ENCODE measurements at places on chromosomes 11 and 22.
A peak's percentile ranks its signal among the peaks of the same experiment; 100 is the strongest.

DNA sequence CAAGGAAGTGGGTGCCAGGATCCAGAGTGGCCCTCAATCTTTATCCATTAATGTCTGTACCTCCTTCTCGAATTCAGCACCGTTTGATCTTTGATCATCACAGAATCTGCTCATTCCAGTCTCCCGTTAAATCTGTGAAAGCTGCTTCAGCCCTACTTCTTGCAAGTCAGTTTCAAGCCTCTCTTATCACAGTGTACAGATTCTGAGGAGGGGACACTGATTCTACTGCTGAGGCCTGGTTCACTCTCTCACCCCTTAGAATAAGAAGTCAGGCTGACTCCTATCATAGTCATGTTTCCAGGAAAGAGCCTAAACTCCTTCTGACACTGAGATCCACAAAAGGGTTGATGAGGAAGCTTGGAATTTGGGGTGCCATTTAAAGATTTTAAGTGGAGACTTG, 39.0 kb downstream of the MAML2 start:
- DNase-seq: no peak

GRCh38 chr22:42747701-42748513, 27.2 kb upstream of the A4GALT start:
- DNase-seq: peak; percentile 79

GRCh38 chr11:130653838-130654636, 205.6 kb downstream of the ADAMTS15 start:
- peak; percentile 40 for DNase-seq

GRCh38 chr11:33258631-33259205, 1.5 kb downstream of the HIPK3 start:
- DNase-seq: no peak

DNA sequence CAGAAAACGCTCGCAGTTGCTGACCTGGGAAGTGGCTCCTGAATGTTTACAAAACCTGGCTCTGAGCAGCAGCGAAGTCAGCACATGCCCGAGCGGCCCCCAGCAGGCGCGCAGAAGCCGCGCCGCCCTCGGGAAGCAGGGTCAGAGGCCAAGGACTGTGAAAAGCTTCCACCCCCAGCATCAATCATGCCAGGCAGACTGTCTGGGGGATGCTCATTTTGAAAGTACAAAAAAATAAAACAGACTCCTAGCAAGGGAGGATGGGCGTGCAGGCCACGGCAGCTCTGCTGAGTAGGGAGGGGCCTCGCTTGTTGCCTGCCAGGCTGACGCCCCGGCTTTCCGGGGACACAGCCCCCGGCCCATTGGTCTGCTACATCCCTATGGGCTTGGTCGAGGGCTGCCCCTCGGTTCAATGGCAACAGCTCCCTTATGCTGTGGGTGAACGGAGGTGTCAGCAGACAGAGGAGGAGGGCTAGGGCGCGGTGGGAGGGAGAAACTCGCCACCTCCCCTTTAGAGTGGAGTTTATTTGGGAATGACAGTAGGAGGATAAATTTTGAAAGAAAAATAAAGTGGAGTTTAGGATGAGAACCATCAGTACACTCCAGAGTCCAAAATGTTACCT, 37.7 kb upstream of the GNB1L start:
- DNase-seq: no peak

Measured in fibroblast of skin of scalp (primary cell).